ENCODE measurements at places on chromosomes 4 and X. TPM values are rescaled to one million over a fixed set of nuclear protein-coding genes. Genes with fewer than 3 reads are reported as not detected.

TGIF2LX gene
- not detected for total RNA-seq

RPL36A gene
- total RNA-seq, result 736 TPM

FAM133A gene
- total RNA-seq, result not detected

ODAPH gene
- total RNA-seq, result not detected

ADH1A gene
- total RNA-seq, result not detected

PPM1K gene
- 9.5 TPM for total RNA-seq

MAGEB1 gene
- not detected for total RNA-seq

ITM2A gene
- total RNA-seq, result 1.8 TPM

BMP3 gene
- total RNA-seq, result 0.38 TPM

PPP1R3F gene
- total RNA-seq, result 2.9 TPM

ZNF674 gene
- total RNA-seq, result 11.6 TPM

SYTL4 gene
- 0.77 TPM for total RNA-seq
